ENCODE measurements at places on chromosomes 5 and 9.

GRCh38 chr5:78268356-78268755, 26.1 kb downstream of the AP3B1 start:
- no peak for DNase-seq

- no peak for DNase-seq
Measured at GRCh38 chr9:95667789-95668188, 151.0 kb upstream of the PTCH1 start.

- DNase-seq, result no peak
Measured at GRCh38 chr5:51027271-51027670, 356.0 kb upstream of the ISL1 start.

- DNase-seq, result no peak
Measured at GRCh38 chr5:66467564-66467963, 128.6 kb upstream of the MAST4 start.

DNA sequence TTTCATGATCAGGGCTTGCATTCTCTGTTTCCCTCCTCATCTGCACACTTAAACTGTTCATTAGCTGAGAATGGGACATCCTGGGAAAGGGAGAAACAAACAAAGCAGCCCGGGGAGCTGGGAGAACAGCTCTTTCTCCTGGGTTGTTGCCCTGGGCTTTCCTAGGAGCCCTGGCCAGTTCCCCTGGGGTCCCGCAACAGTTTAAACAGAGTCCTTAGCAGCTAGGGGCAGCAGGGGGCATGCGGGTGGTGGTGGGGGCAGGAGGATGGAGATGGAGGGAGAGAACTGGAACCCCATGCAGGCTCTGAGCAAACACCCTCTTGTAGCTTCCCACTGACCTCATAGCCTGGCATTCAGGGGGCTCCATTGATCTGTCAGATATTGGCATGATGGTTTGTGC, 209.1 kb upstream of the TBCA start:
- no peak for DNase-seq

GRCh38 chr5:163947848-163948666, 442.6 kb downstream of the MAT2B start:
- DNase-seq, result no peak

- peak; percentile 87 for DNase-seq
Measured at GRCh38 chr9:129964901-129965734, 77.9 kb downstream of the FNBP1 start.

GRCh38 chr5:73844165-73844564, 218.2 kb downstream of the ARHGEF28 start:
- no peak for DNase-seq

DNA sequence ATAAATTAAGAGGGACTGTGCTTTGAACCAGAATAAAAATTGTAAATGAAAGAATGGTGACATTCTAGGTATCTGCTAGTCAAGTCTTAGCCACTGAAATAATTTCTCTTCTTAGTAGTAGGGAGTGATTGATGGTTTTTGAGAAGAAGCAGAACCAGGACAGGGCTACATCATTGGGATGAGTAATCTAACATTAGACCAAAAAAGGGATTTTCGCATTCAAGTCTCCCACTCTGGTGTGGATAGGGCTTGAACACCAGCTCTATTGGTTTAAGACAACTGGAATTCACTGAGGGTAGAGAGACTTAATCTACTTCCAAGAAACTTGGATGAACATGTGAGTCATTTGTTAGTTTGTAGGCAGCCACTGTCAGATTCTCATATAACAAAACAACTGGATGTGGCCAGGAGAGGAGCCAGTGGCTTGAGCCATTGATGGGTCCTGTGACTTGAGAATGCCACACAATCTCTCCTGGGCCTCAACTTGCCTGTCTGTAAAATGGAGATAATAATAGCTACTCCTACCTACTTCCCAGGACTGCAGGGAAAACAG, 16.6 kb downstream of the FAT2 start:
- no peak for DNase-seq

GRCh38 chr5:79513308-79513703, 628 bp downstream of the HOMER1 start:
- DNase-seq, result no peak

- DNase-seq, result no peak
Measured at GRCh38 chr5:89542736-89543135, 659.8 kb upstream of the MEF2C start.

GRCh38 chr9:81776390-81776789, 87.0 kb upstream of the TLE1 start:
- no peak for DNase-seq

DNA sequence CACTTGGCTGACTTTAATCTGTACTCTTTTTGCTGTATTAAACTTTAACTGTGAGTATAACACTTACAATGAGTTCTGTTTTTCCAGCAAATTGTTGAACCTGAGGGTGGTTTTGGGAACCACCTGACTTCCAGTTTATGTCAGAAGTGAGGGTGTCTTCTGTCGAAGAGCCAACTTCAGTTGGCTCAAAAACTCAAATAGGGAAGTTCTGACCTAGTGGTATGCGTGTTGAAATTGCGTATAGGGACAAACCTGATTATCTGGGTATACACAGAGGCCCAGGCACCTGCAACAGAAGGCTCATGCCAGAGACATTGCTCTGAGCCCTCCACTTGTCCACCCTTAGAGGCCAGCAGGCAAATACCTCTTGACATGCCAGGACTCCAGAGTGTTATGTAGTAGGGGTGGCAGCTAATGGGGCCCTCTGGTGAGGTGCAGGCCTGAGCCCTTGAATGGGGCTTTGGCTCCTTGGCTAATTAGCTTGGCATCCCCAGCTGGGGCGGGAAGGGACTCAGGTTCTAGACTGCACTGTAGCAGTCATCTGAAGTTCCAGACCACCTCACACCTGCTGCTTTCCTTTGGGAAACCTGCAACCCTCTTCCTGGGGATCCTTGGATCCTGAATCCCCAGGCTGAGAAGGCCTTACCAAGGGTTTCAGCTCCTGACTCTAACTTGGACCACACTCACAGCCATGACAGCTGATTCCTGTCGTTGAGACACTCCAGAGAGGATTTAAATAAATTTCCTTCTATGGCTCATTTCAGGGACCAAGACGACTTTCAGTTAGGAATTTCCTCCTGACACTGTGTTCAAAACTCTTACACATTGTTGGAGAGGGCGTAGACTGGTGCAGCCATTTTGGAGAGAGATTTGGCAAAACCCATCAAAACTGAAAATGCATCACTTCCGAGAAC, 189.6 kb downstream of the HSPA4 start:
- DNase-seq, result no peak

DNA sequence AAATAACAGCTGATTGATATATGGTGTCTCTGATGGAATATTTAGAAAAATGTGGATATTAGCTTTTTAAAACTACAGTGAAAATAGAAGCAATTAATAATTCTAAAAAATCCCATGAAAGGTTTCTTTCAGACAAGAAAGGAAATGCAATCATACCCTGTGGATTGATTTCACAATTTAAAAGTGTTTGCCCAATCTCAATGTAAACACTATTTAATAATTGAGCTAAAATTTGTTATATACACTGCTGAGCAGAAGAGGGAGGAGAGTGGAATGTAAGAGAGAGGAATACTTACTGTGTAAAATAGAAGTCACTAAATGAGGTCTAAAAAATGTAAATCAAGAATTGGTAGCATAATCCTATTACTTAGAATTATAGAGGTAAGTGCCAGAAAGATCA, 76.9 kb downstream of the FEM1C start:
- no peak for DNase-seq

GRCh38 chr9:83509402-83509801, 28.8 kb downstream of the FRMD3 start:
- peak; percentile 63 for DNase-seq

GRCh38 chr5:54741711-54742110, 224.2 kb downstream of the SNX18 start:
- DNase-seq, result no peak

- DNase-seq, result peak; percentile 46
Measured at GRCh38 chr5:57626703-57627102, 144.1 kb upstream of the ACTBL2 start.

GRCh38 chr5:6633469-6634245, 417 bp downstream of the SRD5A1 start:
- DNase-seq, result peak; percentile 17

DNA sequence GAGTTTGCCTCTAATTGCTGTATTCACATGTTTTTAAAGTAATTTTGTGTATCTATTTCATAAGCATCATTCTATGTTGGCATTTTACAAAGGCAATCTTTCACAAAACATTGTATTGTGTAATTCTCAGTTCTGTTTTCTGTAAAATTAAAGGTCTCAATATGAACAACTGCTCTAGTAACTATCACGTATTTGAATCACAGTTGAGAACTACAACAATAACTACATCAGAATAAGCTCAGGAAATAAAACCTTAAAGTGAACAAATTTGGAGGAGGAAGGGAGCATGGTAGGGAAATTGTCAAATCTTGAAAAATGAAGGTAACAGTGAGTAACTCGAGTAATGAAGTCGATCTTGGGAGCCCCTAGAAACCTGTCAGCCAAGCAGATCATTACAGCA, 22.5 kb upstream of the CAMK4 start:
- DNase-seq, result no peak

GRCh38 chr5:19751326-19751725, 236.7 kb downstream of the CDH18 start:
- no peak for DNase-seq

DNA sequence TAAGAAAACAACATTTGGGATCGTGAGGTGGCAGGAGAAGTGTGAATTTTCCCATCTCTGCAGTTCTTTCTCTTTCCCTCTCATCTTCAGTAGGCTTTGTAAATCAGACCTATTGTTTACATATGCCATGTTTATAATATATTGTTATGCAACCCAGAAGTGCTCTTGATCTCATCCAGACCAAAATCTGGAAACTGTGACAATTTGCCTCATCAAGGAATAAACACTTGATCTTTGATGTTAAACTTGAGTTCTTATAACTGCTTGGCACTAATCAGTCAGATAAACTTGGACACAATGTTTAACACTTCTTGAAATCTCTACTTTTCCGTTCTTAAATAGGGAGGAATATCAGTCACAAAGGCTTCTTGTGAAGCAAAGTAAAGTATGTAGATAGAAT, 384.7 kb downstream of the DMRT2 start:
- DNase-seq, result no peak

GRCh38 chr5:148615644-148616275, 38.6 kb downstream of the HTR4 start:
- DNase-seq, result peak; percentile 45

DNA sequence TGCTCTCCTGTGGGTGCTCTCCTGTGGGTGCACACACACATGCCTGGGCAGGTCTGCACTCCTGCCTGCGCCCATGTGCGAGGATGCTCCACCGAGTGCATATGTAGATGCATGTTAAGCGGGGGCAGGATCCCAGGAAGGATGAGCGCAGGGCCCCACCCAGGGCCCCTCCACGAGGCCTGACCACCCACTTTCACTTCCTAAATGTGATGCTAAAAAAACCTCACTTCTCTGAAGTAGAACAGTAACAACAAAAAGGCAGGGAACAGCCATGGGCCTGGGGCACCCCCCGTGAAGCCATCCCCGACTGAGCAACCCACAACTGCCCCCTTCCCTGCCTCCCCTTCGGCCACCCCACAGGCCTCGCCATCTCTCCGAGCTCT, 48.2 kb upstream of the SARDH start:
- no peak for DNase-seq

DNA sequence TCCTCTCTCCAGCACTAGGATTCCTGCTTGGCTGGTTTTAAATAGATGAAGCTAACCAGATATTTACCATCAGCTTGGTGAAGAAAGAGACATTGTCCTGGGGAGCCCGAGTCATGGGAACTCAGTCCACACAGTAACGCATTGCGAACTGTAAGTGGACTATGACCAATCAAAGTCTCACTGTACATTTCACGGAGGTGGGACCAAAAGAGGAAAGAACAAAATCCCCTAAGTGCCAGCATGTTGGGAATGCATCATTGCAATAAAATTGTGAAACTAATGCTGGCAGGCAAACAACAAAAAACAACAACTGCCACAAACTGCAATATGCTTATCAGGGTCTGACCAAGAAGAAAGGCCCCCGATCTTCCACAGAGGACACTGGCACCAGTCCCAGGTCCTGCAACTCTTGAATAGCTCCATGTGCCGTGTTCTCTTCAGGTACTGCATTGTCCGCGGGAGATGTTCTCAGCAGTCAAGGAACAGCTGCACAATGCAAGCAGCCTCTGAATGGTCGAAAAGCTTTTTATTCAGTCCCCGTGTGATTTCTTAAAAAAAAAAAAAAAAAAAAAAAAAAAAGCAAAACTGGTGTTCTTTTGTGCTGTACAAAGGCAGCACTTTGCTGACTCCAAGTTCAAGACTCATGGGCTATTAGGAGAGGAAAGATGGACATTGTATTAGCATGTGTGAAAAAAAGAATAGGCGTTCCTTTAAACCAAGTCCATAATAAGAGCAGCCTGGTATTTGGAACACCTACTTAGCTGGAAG, 38.1 kb downstream of the SEMA6A start:
- DNase-seq, result peak; percentile 2

- DNase-seq, result no peak
Measured at GRCh38 chr9:84303061-84303460, 37.5 kb downstream of the SLC28A3 start.

DNA sequence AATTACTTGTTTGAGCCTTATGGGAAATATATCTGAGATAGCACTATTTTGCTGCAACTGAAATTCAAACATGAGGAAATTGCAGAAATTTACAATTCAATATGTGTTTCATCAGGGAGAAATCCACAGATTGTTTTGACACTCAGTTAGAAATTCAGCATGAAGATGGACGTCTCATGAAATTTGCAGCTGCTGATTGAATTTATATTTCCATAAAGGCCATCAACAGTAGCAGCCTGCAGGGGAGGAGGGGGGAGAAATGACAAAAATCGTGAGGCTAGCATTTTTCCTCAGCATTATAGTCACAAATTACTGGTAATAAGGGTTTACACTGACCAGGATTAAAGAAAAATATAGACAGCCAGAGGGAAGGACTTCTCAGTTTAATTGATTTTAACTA, 81.0 kb downstream of the NDUFAF2 start:
- no peak for DNase-seq

DNA sequence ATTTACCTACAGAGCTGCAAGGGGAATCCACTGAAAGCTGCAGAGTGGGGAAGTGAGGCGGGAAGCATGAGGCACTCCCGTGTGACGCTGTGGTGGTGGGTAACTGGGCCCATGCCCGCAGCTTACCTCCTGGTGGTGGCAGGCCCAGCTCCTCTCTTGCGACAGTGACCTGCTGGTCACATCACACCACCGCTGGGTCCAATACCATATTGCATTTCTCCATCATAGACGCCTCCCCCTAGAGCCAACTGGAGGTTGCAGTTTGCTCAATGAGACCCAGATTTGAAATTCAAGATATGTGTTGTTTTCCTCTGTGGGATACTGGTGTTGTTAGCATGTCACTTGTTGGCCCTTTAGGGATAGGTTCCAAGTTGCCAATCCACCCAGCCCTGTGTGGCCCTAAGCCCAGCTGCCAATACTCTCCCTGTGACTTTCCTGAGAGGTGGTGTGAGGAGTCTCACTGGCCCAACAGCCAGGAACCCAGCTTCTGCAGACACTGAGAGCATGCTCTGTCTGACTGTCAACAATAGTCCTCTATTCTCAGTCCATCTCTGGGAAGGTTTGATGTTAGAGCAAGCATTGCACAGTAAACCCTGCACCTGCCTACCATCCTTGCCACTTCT, 428.3 kb downstream of the GADD45G start:
- DNase-seq, result no peak

GRCh38 chr9:94865582-94866452, 139.3 kb downstream of the AOPEP start:
- DNase-seq, result peak; percentile 83

All from fibroblast of gingiva (primary cell).